ENCODE measurements at places on chromosomes 12 and 14.

DNA sequence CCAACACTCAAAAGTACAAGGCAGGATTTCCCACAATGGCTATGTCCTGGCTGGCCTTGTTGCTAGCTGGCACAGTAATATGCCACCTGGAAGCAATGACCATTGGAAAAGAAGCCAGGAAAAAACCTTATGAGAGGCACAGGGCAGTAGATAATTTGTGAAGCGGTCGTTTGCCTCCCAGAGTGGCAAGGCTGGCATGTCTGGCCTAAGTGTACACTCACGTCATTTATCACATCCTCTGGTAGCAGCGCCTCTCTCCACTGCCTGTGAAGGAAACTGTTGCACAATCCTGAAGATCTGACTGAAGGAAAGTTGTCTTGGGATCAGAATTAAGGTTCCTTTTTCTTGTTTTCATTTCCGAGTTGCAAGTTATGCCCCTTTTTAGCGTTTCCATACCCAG is 408.5 kb downstream of the ZFP36L1 start:
- DNase-seq: peak; percentile 81

DNA sequence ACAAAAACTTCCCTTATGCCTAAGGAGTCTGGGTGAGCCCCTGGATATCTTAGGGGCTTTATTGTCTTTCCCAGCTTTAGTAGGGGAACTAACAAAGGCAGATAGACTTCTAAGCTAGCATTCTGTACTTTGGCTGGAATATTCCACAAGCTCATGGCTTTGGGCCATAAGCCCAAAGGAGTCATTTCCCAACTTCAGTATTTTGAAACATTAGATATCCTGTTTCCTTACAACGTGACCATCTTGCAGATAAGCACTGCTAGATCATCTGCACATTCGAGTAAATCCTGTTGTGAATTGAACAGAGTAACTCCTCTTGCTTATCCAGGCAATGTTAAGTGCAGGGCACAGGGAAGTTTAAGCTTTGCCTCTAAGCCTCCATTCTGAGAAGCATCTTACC is 70.6 kb upstream of the ACTN1 start:
- DNase-seq: peak; percentile 80

DNA sequence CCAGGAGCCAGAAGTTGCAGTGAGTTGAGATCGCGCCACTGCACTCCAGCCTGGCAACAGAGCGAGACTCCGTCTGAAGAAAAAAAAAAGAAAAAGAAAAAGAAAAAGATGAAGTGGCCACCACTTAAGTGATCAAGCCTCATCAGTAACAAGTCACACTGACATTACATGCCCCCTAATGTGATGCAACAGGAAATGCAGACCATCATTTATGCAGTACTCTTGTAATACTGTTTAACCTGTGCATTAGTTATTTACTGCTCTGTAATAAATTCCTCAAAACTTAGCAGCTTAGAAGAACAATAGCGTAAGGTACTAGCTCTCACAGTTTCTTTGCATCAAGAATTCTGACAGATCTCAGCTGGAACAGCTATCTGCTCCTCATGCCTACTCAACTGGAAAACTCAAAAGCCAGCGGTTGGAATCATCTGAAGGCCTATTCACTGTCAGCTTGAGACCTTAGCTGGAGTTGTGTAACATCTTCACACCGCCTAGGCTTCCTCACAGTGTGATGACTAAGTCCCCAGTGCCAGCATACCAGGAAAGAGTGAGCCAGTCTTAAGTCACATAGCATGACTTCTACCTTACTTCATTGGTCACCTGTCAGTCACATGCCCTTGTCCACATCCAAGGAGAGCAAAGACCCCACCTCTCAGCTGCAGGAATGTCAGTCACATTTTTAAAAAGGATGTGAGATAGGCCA is 31.5 kb downstream of the EPS8 start:
- peak; percentile 98 for DNase-seq

GRCh38 chr14:71416392-71416791 is 509.1 kb downstream of the PCNX1 start:
- DNase-seq: peak; percentile 42

DNA sequence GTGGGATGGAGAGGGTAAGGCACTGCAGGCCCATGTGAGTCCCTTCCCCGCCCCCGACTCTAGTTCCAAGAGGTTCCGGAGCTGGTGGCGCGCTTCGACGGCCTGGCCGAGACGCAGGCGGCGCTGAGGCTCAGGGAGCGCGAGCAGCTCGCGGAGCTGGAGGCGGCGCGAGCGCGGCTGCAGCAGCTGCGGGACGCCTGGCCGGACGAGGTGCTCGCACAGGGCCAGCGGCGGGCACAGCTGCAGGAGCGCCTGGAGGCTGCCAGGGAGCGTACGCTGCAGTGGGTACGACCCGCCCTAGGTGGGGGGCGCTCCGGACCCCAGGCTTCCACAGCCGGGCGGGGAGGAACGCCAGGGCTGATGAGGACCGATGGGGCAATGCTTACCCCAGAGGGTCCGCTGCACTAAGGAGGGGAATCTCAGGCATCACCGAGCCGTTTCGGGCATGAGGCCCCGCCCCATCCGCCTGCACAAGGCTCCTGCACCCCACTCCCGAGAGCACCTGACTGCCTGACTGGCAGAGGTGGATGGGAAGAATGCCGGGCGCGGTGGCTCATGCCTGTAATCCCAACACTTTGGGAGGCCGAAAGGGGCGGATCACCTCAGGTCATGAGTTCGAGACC is 4.9 kb downstream of the CFAP73 start:
- peak; percentile 65 for DNase-seq

DNA sequence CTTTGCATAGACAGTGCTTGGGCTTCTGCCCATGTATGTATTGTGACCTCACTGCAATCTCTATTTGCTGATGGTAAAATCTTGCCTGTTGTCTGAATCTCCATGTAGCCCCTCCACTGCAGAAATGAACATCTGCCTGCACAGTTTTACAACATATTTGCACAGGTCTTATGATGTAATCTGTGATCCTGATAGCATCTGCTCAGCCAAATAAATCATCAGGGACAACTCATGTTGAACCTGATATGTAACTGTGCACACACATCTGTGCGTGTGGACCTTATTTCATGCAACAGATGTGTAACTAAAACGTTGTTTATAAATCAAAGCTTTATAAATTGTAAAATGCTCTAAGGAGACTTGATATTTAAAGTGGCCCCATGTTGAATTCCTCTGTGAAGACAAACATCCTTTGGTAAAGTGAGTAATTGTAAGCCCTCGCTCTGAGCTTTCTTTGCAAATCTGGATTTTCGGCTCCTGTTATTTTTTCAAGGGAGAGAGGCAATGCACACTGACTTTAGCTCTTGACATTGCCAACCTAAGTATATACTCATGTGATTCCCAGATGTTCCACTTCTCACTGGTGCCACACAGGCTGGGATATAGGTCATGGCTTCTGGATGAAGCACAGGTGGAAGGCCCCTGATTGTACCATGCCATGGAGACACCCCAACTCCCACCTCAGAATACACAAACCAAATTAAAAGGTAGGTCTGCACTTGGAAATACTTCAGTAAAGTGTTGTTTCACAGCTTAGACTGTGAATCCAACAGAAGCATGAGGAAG is 371.3 kb downstream of the GRIN2B start:
- DNase-seq: no peak
